Bronchial epithelial cell (primary cell): ENCODE measurements at places on chromosomes 3 and 15. TPM values are rescaled to one million over a fixed set of nuclear protein-coding genes. Genes with fewer than 3 reads are reported as not detected.

The FAM43A gene
- 2.9 and 3.7 TPM in 2 replicates for total RNA-seq

The SFMBT1 gene
- total RNA-seq = 7.6 and 8.1 TPM in 2 replicates

The GOLGA6B gene
- not detected in 2 replicates for total RNA-seq

The NEK4 gene
- 20.5 and 24.8 TPM in 2 replicates for total RNA-seq

The GOLGA6L4 gene
- total RNA-seq = 0.53 and 1.3 TPM in 2 replicates

The SPESP1 gene
- total RNA-seq = 3.8 and 4.2 TPM in 2 replicates

The ZMYND10 gene
- total RNA-seq = 0.13 and 0.53 TPM in 2 replicates

The SAXO2 gene
- total RNA-seq = 0.26 and 0.38 TPM in 2 replicates

The TOPAZ1 gene
- total RNA-seq = not detected in 2 replicates

The PLA1A gene
- not detected in 2 replicates for total RNA-seq

The OXTR gene
- 0.26 and 0.53 TPM in 2 replicates for total RNA-seq

The ECE2 gene
- not detected in 2 replicates for total RNA-seq

The LRTM1 gene
- not detected in 2 replicates for total RNA-seq

The LIPC gene
- total RNA-seq = 0.26 TPM in 1 of 2 replicates, not detected in the other

The PLOD2 gene
- 36.6 and 45.3 TPM in 2 replicates for total RNA-seq

The CAND2 gene
- 0.77 and 1.3 TPM in 2 replicates for total RNA-seq

The CADPS gene
- 1.3 TPM in 1 of 2 replicates, not detected in the other for total RNA-seq

The P2RY13 gene
- not detected in 2 replicates for total RNA-seq

The SLC28A2 gene
- total RNA-seq = not detected in 2 replicates

The TXNRD3 gene
- 9.9 and 10.3 TPM in 2 replicates for total RNA-seq

The ANKRD63 gene
- total RNA-seq = not detected in 2 replicates

The GPR160 gene
- 1.3 and 2.0 TPM in 2 replicates for total RNA-seq

The HRH1 gene
- total RNA-seq = 2.6 and 3.7 TPM in 2 replicates
